ENCODE measurements at places on chromosomes 13 and 19. TPM values are rescaled to one million over a fixed set of nuclear protein-coding genes. Genes with fewer than 3 reads are reported as not detected.

Gene ZNF492
- 0.71 TPM for total RNA-seq

- DNase-seq, result no peak
These were observed 119.7 kb downstream of the LHFPL6 start for GRCh38 chr13:39483326-39483725.

Gene ZNF729
- total RNA-seq, result 0.14 TPM

Gene TSKS
- not detected for total RNA-seq

DNA sequence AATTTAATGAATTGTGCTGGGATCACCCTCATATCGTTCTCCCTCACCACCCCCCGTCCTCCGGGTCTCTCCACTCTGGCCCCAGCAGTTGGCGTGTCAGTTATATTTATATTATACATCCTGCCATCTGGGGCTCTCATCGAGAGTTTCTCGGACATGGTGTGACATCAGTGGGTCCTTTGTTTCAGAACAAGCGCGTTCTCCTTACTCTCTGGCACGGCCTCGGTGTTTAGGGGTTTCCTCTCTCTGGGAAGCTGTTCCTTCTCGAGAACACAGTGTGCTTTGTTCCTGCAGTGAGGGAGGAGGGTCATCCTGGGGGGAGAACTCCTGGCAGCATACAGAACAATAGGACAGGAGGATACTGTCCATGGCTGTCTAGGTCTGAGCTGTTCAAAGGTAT lies 9.8 kb upstream of the MCF2L start:
- no peak for DNase-seq

- no peak for DNase-seq
These were observed 48.0 kb upstream of the ADGRE5 start for GRCh38 chr19:14333101-14333871.

- DNase-seq, result no peak
These were observed 1.7 kb downstream of the PRR12 start for GRCh38 chr19:49592486-49593232.

DNA sequence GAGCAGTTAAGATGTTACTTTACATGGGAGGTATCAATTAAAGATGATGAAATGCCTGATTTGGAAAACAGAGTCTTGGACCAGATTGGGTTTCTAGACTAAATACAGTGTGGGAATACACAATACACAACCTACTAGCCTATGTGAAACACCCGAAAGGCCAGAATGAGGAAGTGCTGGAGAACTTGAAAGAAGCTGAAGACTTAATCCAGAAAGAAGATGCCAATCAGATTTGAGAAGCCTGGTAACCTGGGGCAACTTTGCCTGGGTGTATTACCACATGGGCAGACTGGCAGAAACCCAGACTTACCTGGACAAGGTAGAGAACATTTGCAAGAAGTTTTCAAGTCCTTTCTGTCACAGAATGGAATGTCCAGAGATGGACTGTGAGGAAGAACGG lies 43.2 kb downstream of the N4BP2L1 start:
- DNase-seq, result no peak

GRCh38 chr19:40689339-40690049 lies 957 bp downstream of the NUMBL start:
- no peak for DNase-seq

Data from kidney epithelial cell (primary cell).